Urothelium cell line (cell line): ENCODE measurements at places on chromosomes 1 and 21.
A peak's percentile ranks its signal among the peaks of the same experiment; 100 is the strongest.

GRCh38 chr1:59682396-59683080 is 132.2 kb upstream of the HOOK1 start:
- DNase-seq = no peak

GRCh38 chr1:19209439-19209989 is 552 bp downstream of the UBR4 start:
- DNase-seq = peak; percentile 11

GRCh38 chr1:102588536-102588935 is 519.8 kb downstream of the COL11A1 start:
- peak; percentile 11 for DNase-seq

DNA sequence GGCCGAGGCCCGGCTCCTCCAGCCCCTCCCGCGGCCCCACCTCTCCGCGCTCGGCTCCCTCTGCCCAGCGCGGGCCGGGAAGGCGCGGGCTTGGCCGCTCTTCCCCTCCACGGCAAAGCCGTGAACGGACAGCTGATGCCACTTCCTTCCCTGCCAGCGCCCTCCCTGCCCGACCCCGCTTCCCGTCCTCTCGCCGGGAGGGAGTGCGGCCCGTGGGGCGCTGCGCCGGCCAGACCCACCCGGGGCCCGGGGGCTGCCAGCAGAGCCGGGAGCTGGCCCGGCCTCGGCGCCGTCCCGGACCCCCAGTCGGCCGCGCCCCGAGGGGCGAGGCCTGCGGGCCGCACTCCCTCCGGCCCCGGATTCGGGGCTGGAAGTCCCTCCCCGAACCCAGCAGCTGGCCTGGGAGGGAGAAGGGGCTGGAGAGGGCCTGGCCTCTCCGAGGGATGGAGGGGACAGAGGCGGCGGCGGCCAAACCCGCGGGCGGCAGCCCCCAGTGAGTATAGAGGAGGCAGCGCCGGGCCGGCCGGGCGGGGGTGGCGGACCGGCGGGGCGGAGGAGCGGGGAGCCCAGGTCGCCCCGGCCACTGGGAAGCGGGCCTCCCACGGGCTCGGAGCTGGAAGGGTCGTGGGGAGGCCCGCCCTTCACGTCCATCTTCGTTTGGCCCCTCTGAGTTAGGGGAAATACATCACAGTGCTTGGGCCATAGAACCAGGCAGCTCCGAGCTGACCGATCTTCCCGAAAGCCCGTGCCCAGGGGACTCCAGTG is at the start of gene KIAA1614:
Gene KIAA1614, plus strand, starts transcription at position 97 of the 765 bp plus-strand sequence. Its CDS starts 347 bp downstream, at position 444.
- DNase-seq = peak; percentile 61

- peak; percentile 78 for DNase-seq
Measured at GRCh38 chr1:205317311-205317917, 4.1 kb downstream of the NUAK2 start.

DNA sequence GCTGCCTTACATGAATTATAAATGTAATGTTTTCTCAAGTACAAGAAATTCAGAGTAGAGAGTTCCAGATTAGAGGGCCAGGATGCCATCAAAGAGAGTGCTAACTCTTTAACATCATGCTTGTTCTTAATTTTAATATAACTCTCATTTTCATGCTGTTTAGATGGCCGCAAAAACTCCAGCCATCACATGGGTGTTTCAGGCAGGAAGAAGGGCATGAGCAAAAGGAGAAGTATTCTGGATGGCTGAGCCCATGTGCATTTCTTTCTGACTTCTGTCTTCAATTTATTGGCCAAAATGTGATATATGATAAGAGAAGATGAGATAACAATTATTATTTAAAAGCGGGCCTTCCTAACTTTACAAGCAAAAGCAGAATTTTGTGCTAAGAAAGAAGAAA is 1328.6 kb downstream of the MRPL39 start:
- DNase-seq = no peak

- DNase-seq = peak; percentile 47
Measured at GRCh38 chr1:57422271-57423134, 1.4 kb downstream of the DAB1 start.

DNA sequence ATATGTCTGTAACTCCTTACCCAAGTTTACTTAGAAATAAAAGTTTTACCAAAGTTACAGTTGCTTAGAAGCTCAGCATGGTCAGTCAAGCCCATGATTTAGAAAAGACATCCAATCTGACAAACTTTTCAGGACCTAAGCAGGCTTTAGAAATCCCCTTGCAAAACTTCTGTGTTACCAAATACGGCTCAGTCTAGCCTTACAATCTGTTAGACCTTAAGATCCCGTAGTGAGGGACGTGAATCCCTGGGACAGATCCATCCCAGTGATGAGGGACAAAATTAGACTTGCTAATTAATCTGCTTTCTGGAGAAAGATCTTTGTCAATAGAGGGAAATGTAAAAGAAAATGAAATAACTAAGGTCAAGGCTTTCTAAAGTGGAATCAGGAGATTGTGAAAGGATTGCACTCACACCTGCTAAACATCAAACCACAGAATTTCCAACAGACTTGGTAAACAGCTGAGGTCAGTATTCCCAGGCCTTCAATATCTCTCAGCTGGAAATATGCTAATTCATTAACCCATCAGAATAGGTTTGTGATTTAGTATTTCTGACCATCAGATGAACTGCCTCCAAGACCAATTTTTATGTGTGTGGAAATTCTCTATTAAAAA is 375.3 kb downstream of the DUSP10 start:
- no peak for DNase-seq

DNA sequence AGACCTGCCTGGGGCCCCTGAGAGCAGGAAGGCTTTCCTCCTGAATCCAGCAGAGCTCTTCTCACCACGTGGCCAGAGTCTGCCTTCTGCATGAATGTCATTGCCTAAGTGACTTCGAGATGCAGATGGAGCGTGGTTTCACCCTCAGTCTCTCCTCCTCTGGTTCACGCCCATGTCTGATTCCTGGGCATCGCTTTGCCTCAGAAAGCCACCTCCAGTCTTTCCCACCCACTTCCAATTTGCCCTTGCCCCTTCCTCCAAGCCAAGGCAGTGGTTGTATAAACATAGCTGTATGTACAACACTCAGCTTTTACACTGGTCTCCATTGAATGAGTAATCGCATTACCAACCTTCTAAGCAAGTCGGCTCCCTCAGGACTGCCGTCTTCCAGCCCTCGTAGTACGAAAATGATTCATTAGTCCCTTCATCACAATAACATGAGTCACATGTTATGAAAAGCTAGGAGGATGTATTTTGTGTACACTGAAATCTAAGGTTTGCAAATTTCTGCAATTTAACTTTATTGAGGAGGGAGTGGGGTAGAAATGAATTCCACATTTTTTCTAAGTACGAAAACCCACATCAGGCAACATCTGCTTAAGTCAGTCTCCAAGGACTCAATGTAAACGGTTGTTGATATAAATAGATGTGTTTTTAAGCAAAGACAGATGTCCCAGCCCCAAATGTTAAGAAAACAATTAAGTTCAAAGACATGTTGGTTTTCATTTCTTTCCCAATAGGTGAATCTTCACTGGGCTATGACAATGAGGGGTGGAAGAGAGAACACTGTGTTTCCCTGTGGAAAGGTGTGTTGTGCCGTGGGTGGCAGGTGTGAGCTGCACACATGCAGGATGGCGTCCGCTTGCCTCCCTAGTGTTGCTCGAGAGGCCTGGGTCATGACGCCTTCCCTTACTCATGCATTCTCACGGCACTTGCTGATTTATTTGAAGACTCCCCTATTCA is 32.3 kb upstream of the ETS2 start:
- DNase-seq = peak; percentile 35

GRCh38 chr1:48236716-48237470 is 14.4 kb downstream of the SLC5A9 start:
- DNase-seq = peak; percentile 61

- DNase-seq = no peak
Measured at GRCh38 chr1:98702976-98703375, 41.5 kb downstream of the SNX7 start.

DNA sequence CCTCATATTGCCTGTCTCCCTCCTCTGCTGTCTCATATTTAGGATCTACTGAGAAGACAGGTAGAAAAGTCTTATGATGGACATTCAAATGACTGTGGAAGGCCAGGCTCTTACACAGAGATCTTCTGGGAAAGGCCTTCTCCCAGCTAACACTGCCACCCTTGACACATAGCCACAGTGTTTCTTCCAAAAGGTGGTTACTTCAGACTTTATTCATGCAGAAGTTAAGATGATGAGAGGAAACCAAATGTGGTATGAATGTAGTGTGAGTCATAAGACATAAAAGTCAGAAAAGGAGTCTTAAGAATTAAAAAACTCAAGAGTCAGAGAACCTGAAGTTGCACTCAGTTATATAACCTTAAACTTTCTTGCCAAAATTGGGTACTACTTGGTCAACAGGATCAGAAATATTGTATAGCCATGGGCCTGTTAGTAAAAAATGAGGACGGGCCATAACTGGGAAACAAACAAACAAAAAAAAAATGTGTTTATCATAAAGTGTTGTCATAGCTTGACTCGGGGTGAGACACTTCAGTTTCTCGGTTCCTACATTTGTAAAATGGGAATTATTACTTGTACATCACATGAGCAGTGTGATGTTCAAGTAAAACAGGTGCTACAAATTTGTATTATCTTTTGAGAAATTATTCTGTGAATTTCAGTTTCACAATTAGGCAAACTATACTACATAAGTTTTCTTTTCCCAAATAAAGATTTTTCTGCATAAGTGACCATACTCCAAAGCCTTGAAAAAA is 1.2 kb upstream of the DENND1B start:
- peak; percentile 17 for DNase-seq

DNA sequence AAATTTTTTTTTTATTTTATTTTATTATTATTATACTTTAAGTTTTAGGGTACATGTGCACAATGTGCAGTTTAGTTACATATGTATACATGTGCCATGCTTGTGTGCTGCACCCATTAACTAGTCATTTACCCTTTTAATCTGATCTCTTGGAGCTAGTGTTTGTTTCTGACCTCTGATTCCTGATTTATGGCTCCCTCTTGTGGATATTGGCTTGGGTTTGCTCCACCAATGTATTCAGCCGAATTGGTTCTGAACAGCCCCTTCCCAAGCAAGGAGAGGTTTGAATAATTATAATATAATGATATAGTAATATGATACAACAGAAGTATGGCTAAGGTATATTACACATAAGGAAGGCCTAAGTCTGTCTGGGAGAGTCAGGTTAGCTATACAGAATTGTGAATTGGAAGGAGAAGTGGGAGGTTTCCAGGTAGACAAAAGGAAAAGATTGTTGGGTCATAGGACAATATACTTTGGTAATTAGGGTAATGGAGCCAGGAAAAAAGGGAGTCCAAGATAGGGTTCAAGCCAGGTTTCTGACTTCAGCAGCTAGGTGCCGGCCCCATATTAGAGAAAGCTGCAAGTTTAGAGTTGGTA is 53.1 kb upstream of the HMCN1 start:
- peak; percentile 42 for DNase-seq

DNA sequence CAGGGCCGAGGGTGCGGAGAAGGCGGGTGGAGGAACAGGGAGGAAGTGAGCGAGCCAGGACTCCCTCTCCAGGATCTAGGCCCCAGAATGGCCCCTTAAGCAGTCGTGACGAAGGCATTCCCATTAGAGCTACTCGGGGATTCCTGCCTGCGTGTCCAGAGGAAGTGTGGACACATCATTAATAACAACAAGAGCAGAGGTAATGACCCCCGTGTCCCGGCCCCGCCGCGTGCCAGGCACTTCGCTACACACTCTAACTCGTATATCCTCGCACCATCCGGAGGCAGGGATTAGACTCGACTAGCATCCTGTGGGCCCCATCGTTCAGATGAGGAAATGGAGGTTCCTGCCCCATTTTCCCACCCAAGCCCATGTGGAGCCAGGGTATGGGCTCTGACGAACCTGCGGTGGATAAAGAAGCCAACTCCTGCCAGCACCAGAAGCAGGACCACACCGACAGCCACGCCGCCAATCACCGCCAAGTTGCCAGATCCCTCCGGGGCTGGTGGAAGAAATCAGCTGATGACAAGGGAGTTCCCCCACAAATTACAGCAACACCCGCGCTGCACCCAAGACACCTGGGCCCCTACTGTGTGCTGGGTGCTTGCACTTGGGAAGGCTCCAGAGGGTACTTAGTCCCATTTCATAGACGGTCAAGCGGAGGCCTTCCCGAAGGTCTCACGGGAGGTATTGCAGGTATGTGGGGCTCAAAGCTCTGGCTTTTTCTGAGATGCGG is 21.6 kb downstream of the EPHA2 start:
- DNase-seq = no peak

GRCh38 chr1:97603776-97604175 is 317.1 kb downstream of the DPYD start:
- DNase-seq = no peak

DNA sequence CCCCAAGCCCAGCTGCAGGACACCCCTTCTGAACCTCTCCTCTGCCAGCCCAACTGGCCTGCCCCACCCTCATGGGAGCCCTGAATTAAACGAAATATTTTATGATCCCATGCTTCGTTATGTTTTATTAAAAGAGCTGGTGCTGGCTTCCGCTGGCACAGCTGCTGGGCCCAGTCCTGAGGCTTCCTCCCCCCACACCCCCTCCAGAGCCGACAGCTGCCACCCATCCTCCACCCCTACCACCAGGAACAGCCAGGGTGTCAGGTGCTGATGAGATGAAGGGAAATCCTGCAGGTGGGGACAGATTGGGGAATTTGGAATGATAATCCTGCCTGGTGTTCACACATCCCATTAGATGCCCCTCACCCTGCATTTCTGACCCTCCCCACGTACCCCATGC is 19.0 kb downstream of the IGSF21 start:
- no peak for DNase-seq

- DNase-seq = no peak
Measured at GRCh38 chr1:191358724-191359123, 799.5 kb upstream of the RGS18 start.

- no peak for DNase-seq
Measured at GRCh38 chr1:153627715-153628626, at the start of gene S100A1. Gene S100A1 (plus strand): TSS chr1:153628434. CDS start chr1:153630522, 2,088 bp downstream.

GRCh38 chr1:23282957-23283356 is 61.1 kb downstream of the HNRNPR start:
- no peak for DNase-seq

- peak; percentile 32 for DNase-seq
Measured at GRCh38 chr1:204507317-204508105, 8.7 kb upstream of the MDM4 start.

DNA sequence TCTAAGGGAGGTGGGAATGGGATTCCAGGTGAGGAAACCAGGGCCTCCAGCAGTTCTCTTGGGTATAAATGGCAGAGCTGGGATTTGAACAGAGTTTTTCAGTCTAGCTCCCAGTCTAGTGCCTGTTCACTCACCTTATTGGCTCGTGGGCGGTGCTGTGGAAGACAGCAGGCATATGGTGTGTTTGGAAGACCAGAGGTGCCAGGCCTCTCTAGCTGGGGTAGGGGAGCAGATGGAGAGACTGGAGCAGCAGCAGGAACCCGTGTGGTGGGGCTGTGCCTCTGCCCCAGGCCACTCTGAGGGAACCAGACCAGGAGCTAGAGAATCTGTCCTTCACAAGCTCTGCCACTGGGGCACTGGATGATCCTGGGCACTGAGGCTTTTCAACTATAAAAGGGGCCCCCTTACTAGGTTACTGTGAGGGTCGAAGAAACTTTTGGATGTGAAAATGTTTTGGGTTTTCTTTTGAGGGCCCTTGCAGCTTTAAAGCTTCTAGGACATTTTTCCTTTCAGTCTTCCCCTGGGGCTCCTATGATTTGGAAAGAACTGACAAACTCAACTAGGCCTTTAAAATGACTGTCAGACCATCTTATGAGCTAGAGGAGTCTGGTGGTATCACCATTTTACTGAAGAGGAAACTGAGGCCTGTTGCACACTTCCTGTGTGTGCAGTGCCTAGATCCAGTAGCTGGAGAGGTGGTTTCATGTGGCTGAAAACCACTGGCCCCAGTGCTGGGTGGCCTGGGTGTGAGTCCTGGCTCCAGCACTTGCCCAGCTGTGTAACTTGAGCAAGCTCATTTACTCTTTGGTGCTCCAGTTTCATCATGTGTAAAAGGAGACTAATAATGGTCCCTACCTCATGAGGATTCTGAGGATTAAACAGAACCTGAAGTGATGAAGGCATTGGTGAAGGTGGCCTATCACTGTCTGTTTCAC is 6.1 kb downstream of the DMRTB1 start:
- DNase-seq = no peak
